ENCODE measurements at places on chromosomes 3 and 15. TPM values are rescaled to one million over a fixed set of nuclear protein-coding genes. Genes with fewer than 3 reads are reported as not detected.

NANOGP8 gene
- not detected for total RNA-seq

GABRR3 gene
- not detected for total RNA-seq

KLHL6 gene
- total RNA-seq: 40.6 TPM

PPP2R3A gene
- total RNA-seq: 0.15 TPM

RAD51 gene
- total RNA-seq: 62.4 TPM

ZMYND10 gene
- 1.7 TPM for total RNA-seq

TNFAIP8L3 gene
- total RNA-seq: 0.49 TPM

CCR9 gene
- total RNA-seq: not detected

SPESP1 gene
- 1.2 TPM for total RNA-seq

VWA5B2 gene
- not detected for total RNA-seq

MYL3 gene
- not detected for total RNA-seq

TMEM108 gene
- total RNA-seq: not detected

DLL4 gene
- total RNA-seq: 0.36 TPM

SERINC4 gene
- 0.39 TPM for total RNA-seq

CCDC33 gene
- total RNA-seq: not detected

IDH3A gene
- 163 TPM for total RNA-seq

MYO5C gene
- total RNA-seq: 0.54 TPM

CLDN1 gene
- total RNA-seq: 0.34 TPM

ACVR2B gene
- 10.4 TPM for total RNA-seq

DUOX1 gene
- total RNA-seq: 0.10 TPM

CCDC54 gene
- total RNA-seq: not detected

ARGFX gene
- total RNA-seq: not detected

TXNRD3 gene
- 0.78 TPM for total RNA-seq

KY gene
- total RNA-seq: not detected

LDHAL6B gene
- not detected for total RNA-seq

PRICKLE2 gene
- total RNA-seq: not detected

OR5K2 gene
- not detected for total RNA-seq

MUC20 gene
- total RNA-seq: 5.0 TPM

KLHL40 gene
- not detected for total RNA-seq

SEMA3B gene
- 0.49 TPM for total RNA-seq

CLRN1 gene
- not detected for total RNA-seq

PCOLCE2 gene
- not detected for total RNA-seq

IL20RB gene
- 1.5 TPM for total RNA-seq

ASB14 gene
- total RNA-seq: not detected

PLSCR5 gene
- not detected for total RNA-seq

PIGZ gene
- 1.2 TPM for total RNA-seq

CEP97 gene
- total RNA-seq: 20.2 TPM

IRAK2 gene
- total RNA-seq: 8.6 TPM

BCL2A1 gene
- total RNA-seq: 91.8 TPM

ARID3B gene
- 53.6 TPM for total RNA-seq

MITF gene
- total RNA-seq: 0.54 TPM

SH2D7 gene
- not detected for total RNA-seq

Data from activated T-helper 1 cell treated with anti-CD3 and anti-CD28 coated beads, Interleukin-12 subunit alpha, Interleukin-12 subunit beta, Interleukin-2, Interleukin-4 antibody, amounts not matched to agents 30 ng/mL and 10 ng/mL and 1 ng/mL, durations not matched to agents 14 hours and 24 hours and 36 hours (primary cell).